ENCODE measurements at places on chromosomes 4 and X.

GRCh38 chrX:21996872-21997455 lies 35.2 kb upstream of the PHEX start:
- DNase-seq = no peak

GRCh38 chr4:111681751-111682150 lies 463.5 kb upstream of the FAM241A start:
- DNase-seq = no peak

DNA sequence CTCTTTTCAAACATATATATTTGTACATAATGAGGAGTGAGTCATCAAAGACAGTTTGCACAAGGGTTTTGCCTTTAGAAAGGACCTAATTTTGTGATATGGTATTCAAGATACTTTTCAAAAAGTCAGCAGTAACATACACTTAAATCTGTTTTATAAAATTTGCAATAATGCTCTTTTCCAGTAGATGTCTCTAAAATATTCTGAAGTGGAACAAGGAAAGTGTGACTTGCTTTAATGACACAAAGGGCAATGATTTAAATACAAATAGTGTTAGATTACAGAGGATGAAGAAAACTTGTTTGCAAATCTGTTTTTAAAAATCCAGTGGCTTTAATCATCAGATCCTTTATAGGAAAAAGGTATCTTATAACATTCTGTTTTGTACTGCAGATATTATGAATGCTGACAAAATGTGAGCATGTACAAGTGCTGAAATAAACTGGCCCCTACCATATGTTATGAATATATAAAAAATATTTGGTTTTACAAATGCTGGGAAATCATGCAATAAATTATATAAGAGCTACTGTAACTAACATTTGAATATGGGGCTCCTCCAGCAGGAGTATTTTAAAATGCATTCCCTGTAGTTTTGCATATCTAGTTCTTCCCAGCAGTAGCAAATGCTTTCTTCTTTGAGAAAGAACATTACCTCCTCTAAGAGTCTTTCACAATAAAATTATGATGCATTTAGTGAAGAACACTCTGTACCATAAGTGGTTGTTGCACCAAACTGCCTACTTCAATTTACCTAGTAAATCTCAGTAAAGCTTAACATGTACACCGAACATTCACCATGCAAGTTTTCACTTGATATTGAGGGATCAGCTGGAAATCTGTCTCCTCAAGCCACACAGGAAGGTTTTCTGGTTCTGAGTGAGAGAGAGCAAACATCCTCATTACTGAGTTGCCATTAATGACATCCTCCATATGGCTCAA lies 20.2 kb downstream of the MMRN1 start:
- peak; percentile 39 for DNase-seq

DNA sequence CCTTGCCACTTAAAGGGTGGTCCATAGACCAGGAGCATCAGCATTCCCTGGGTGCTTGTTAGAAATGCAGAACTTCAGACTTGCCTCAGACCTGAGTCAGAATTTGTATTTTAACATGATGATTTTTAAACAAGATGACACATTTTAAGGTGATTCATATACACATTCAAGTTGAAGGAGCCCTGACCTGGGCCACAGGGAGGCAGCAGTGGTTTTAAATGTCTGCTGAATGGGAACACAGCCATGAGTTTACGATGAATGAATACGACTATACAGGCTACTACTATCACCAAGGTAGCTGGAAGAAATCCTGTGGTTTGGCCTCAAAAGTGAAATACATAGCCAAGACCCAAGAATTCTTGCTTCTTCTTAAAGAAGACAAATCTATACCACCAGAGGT lies 2.9 kb downstream of the HDAC8 start:
- DNase-seq = no peak

- DNase-seq = no peak
Measured at GRCh38 chrX:118503260-118504041, 7.8 kb downstream of the DOCK11 start.

DNA sequence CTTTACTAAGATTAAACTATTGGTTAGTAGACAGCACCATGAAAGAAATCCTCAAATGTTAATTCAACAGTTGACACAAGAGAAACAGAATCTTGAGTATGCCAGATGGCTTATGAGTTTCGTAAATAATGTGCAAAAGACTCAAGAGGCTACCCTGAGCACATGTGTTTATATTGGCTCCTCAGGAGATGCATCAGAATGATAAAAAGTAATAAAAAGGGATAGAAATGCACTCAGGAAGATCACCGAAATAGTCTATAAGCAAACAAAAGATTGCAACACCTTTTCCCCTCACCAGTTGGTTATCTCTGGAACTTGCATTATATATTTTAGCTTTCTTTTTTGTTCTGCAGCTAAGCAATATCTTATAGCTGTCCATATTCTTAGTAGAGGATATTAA lies 84.4 kb downstream of the SCFD2 start:
- DNase-seq = peak; percentile 8

- no peak for DNase-seq
Measured at GRCh38 chr4:105607876-105608275, 55.5 kb downstream of the ARHGEF38 start.

- peak; percentile 62 for DNase-seq
Measured at GRCh38 chr4:92847026-92847425, 543.3 kb downstream of the GRID2 start.

GRCh38 chr4:63799166-63799565 lies 610.1 kb downstream of the TECRL start:
- DNase-seq = no peak

GRCh38 chr4:141020801-141021261 lies 112.4 kb downstream of the RNF150 start:
- DNase-seq = peak; percentile 17

GRCh38 chrX:136742721-136743379 lies 37.9 kb downstream of the ARHGEF6 start:
- no peak for DNase-seq

DNA sequence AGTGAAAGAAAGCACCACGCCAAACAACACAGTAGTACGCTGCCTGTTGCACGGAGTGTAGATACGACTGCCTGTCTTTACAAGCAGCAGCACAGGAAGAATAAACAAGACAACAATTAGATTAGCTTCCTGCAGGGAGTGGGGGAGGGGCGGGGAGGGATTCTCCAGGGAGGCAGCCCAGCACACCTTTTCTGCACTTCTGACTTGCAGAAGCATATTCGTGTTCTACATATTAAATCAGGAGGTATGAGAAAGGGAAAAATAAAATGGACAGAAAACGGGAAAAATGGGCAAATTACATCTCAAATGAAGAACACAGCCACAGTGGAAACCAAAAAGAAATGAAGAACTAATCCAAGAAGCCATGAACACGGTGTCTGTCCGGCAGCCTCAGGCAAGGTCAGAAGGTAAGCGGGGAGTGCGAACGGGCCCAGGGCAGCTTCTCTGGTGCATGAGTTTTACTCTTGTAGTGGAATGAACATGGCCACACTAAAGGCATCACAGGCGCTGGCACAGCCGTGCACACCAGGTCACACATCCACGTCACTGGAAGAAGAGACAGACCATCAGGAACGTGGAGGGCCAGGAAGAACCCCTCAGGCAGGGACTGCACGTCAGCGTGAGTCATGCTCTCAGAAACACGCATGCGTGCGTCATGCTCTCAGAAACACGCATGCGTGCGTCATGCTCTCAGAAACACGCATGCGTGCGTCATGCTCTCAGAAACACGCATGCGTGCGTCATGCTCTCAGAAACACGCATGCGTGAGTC lies 20.1 kb upstream of the ADRA2C start:
- DNase-seq = no peak

- no peak for DNase-seq
Measured at GRCh38 chrX:48823053-48823452, 3.3 kb upstream of the ERAS start.

GRCh38 chrX:55783723-55784122 lies 66.2 kb downstream of the RRAGB start:
- no peak for DNase-seq

- no peak for DNase-seq
Measured at GRCh38 chrX:65647801-65648200, 19.7 kb upstream of the MSN start.

DNA sequence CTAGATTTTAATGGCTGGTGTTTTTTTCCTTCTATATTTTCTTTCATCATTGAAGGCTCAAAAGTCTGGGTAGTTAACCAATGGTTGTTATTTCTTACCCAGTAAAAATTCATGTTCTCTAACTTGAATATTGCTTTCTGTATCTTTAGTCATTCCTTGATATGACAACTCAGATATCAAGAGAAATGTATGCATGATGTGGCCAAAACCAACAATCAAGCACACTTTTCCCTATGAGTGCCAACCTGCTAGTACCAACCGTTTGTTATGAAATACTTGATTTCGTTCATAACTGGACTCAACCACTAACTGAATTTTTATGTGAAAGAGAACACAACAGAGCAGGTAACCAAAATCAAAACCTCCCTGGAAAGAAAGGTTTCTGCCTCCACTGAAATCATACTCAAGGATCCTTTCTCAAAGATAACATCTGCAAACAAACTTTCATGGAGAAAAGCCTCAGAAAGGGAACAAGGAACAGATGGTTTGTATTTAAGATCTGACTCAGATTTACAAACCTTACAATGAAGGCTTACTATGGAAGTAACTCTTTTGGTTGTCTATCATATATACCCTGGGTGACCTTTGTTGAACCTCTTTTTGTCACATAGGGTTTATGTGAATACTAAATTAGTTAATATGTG lies 8.3 kb upstream of the VEGFC start:
- no peak for DNase-seq

DNA sequence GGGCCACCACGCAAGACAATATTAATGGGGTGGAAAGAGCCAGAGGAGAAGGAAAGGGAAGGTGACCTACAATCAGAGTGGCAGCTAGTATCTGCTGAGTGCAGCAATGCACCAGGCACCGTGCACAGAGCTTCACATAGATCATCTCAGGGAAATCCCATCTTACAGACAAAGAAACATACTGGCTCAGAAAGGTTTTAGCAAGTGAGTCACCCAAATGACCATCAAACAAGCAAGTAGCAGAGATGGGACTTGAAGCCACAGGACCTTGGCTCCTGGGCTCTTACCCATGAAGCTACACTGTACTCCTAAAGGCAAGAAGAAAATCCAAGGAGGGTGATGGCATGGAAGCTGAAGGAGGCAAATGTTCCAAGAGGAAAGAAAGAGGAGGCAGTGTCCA lies 6.8 kb downstream of the ANXA5 start:
- DNase-seq = no peak

- no peak for DNase-seq
Measured at GRCh38 chr4:107432451-107432850, 287.6 kb downstream of the PAPSS1 start.

DNA sequence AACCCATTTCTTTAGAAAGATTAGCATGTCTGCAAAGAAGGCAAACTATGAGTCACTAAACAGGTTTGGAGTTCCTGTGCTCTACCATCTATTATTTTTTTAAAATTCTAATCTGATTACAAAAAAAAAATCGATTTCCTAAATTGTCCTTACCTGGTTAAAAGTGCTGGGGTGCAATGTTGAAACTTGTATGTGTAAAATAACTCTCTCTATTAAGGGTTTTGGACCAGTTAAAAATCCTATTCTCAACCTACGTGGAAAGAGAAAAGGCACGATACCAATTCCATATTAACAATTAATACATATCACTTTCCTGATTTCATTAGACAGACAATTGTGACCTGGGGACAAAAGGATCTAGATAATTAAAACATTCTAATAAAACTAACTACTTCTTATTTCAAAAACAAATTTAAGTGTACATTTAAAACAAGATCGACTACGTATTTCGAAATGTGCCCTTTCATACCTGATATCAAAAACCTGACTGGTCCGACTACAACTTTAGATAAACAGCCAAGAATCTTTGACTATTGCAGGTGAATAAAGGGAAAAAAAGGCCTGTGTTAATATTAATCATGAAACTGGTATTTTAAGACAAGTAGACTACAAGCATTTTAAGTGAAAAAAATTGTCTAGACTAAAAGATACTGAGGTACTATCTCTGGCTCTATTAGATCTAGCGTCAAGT lies 21.2 kb downstream of the AADAT start:
- no peak for DNase-seq

DNA sequence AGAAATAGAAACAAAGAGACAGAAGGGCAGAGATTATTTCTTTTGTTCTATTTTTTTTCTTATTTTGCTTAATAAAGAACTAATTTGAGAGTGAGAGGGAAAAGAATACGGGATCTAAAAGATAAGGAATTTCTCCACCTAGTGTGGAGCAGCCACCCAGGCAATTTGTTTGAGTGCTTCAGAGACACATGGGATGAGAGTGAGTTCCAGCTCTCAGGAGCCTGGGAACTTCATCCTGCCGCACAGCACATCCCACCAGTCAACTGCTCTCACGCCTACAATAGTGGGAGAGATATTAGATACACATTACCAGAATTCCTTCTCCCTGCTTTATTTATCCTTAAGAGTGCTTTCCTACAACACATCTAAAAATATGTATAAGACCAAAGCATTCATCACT lies 946.4 kb downstream of the PDHA2 start:
- DNase-seq = no peak

DNA sequence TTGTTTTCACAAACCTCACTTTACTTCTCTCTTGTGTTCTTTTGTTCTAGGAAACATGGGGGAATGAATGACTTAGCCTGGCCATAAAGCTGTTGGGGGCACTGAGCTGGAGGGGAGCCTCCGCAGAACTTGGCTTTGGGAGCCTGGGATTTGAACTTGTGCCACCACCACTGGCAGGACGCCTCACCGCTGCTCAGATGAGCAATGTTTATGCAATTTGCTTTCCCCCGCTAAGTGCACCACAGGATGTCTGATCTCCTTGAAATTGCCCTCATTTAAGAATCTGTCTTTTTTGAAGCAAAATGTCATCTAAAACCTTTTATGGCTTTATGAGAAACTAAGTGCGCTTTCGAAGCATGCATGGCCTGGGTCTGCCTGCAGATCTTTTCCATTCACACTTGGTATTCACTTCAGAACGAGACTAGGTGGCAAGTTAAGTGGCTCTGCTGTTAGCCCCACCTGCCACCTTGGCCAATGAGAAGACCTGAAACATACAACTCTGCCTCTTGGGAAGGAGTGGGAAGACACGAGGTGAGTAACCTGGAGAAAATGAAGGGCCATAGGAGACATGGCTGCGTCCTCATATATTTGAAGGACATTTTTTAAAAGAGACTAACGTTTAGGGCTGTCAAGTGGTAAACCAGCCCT lies 119.3 kb downstream of the LDB2 start:
- no peak for DNase-seq

GRCh38 chrX:400258-400657 lies 13.6 kb upstream of the PPP2R3B start:
- no peak for DNase-seq

DNA sequence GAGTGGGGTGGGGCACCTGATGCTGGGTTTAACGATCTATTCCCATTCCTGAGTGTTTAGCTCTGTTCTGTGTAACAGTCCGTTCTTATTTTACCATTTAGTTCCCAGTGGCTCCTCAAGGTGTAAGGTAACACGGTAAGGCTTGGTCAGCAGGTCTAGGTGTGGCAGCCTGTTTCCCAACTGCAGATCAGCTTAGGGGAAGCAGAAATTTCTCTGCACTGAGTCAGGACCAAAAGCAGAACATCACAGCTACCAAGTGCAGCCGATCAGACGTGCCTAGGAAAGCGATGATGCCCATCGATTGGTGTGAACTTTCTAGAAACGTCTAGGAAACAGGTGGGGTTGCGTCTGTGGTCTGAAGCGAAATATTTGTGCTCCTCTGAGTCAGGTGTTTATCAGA lies 240.1 kb downstream of the STIM2 start:
- no peak for DNase-seq
